ENCODE measurements at places on chromosomes 3 and 15. TPM values are rescaled to one million over a fixed set of nuclear protein-coding genes. Genes with fewer than 3 reads are reported as not detected.
A peak's percentile ranks its signal among the peaks of the same experiment; 100 is the strongest.

GRCh38 chr3:15755181-15755580, 42.6 kb downstream of the ANKRD28 start:
- no peaks in the 10 kb centered on the region for H3K27me3 ChIP-seq
- H3K4me1 ChIP-seq, result no peaks in the 10 kb centered on the region
- peaks cover 4% of the 10 kb centered on the region for H3K36me3 ChIP-seq
- no peak overlapping the region for H3K27ac ChIP-seq

CP gene
- polyA plus RNA-seq, result not detected

GRCh38 chr3:52535411-52536111, 844 bp upstream of the UQCC5 start:
- no peaks in the 10 kb centered on the region for H3K36me3 ChIP-seq
- H3K4me3 ChIP-seq, result no peak overlapping the region
- DNase-seq, result no peak
- peaks cover 26% of the 10 kb centered on the region for H3K4me1 ChIP-seq

CLDN16 gene
- polyA plus RNA-seq, result not detected

DNA sequence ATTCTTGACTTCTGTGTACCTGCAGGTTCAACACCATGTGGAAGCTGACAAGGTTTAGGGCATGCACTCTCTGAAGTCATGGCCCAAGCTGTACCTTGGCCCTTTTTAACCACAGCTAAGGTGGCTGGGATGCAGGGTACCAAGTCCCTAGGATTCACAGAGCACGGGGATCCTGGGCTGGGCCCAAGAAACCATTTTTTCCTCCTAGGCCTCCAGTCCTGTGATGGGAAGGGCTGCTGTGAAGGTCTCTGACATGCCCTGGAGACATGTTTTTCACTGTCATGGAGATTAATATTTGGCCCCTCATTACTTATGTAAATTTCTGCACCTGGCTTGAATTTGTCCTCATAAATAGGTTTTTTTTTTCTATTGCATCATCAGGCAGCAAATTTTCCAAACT, 937.5 kb upstream of the ROBO1 start:
- H3K36me3 ChIP-seq, result no peaks in the 10 kb centered on the region
- H3K27ac ChIP-seq, result no peak overlapping the region
- H3K4me1 ChIP-seq, result no peaks in the 10 kb centered on the region
- no peaks in the 10 kb centered on the region for H3K27me3 ChIP-seq
- no peak overlapping the region for H3K4me3 ChIP-seq
- no peak for DNase-seq

DNA sequence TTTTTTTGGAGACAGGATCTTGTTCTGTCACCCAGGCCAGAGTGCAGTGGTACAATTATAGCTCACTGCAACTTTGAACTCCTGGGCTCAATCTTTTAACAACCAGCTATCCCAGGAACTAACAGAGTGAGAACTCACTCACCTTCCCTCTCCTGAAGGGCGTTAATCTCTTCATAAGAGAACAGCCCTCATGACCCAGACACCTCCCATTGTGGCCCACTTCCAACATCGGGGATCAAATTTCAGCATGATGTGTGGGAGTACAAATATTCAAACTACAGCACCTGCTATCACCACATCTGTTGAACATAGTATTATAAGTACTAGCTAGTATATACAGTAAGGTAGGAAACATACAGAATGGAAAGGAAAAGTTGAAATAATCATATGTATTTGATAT, 132.5 kb downstream of the DOCK3 start:
- no peak for DNase-seq
- no peak overlapping the region for H3K4me3 ChIP-seq
- no peaks in the 10 kb centered on the region for H3K27me3 ChIP-seq

- peaks cover 4% of the 10 kb centered on the region for H3K4me1 ChIP-seq
- no peak overlapping the region for H3K27ac ChIP-seq
- DNase-seq, result peak; percentile 88
These were observed 8.9 kb upstream of the RTP3 start for GRCh38 chr3:46488735-46489361.

DNA sequence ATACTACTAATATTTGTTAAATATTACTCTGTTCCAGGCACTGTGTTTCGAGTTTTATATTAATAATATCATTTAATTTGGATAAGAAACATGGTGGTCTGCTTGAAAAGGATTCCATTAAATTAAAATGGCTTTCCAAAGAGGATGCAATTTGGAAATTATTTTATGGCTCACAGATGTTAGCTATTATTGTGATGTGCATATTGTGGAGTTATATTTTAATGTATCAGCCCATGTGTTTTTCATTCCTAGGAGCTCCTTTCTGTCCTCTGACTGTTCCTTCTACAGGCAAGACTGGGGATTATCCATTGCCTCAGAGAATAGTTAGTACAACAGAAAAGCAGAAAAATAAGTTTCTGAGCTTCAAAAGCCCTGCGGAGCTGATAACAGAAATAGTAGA, 376.7 kb upstream of the PDZRN3 start:
- no peak overlapping the region for H3K4me3 ChIP-seq
- no peak for DNase-seq
- no peaks in the 10 kb centered on the region for H3K27me3 ChIP-seq

DNA sequence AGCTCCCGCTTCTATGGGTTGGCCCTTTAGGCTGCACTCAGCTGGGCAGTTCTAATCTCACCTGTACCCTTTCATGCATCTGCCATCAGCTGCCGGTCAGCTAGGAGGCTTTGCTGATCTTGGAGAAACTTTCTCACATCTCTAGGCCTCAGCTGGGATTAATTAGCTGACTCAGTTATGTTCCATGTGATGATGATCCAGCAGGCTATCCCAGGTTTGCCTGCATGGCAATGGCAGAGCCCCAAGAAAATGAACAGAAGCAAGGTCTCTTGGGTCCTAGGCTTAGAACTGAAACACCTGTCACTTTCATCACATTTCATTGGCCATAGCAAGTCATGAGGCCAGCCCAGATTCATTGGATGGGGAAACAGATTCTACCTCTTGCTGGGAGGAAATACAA, 304.6 kb upstream of the TBC1D5 start:
- no peak overlapping the region for H3K27ac ChIP-seq
- H3K4me1 ChIP-seq, result no peaks in the 10 kb centered on the region
- H3K27me3 ChIP-seq, result no peaks in the 10 kb centered on the region
- no peak overlapping the region for H3K4me3 ChIP-seq
- no peaks in the 10 kb centered on the region for H3K36me3 ChIP-seq

TGM5 gene
- not detected for polyA plus RNA-seq

KIF23 gene
- polyA plus RNA-seq, result 12.3 TPM

- H3K27me3 ChIP-seq, result peaks cover 3% of the 10 kb centered on the region
- H3K27ac ChIP-seq, result no peak overlapping the region
- no peaks in the 10 kb centered on the region for H3K4me1 ChIP-seq
- H3K36me3 ChIP-seq, result no peaks in the 10 kb centered on the region
- H3K4me3 ChIP-seq, result no peak overlapping the region
These were observed 23.7 kb downstream of the RORA start for GRCh38 chr15:61205346-61205921.

DNA sequence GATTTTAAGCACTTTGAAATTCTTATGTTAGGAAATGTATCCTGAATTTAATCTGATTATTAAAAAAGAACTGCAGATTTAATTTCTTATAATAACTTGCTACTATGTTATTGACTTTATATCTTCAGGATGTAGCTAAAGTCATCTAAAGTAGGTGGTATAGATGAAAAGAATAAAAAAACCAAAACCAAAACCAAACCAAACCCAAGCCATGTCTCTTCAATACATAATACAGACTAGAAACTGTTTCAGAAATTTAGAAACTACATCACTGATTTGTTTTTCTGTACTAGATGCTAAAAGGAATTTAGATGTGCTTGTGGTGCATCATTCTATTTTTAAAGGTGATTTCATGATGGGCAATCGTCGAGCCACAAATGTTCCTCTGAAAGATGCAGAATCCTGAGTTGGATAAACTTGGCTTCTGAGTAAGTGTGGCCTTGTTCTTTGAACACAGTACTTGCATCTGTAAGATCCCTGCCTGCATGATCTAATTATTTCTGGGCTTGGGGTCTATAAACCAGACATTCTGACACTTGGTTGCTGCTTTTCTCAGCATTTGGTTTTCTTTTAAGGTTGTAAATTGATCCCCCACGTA, 287.1 kb upstream of the SUCLG2 start:
- DNase-seq, result no peak
- no peaks in the 10 kb centered on the region for H3K27me3 ChIP-seq

GRCh38 chr3:154898443-154898842, 181.7 kb upstream of the MME start:
- H3K36me3 ChIP-seq, result no peaks in the 10 kb centered on the region
- DNase-seq, result peak; percentile 30
- no peaks in the 10 kb centered on the region for H3K4me1 ChIP-seq
- no peaks in the 10 kb centered on the region for H3K27me3 ChIP-seq

GRCh38 chr3:123841476-123842238, 42.5 kb downstream of the MYLK start:
- no peaks in the 10 kb centered on the region for H3K4me1 ChIP-seq
- H3K27me3 ChIP-seq, result no peaks in the 10 kb centered on the region
- no peak for DNase-seq
- H3K36me3 ChIP-seq, result no peaks in the 10 kb centered on the region

GRCh38 chr3:138397983-138398382, 36.4 kb upstream of the ESYT3 start:
- no peaks in the 10 kb centered on the region for H3K27me3 ChIP-seq
- H3K4me3 ChIP-seq, result no peak overlapping the region
- peaks cover 22% of the 10 kb centered on the region for H3K4me1 ChIP-seq
- peak overlapping the region; percentile 78 for H3K27ac ChIP-seq

- no peaks in the 10 kb centered on the region for H3K36me3 ChIP-seq
- H3K27me3 ChIP-seq, result no peaks in the 10 kb centered on the region
- H3K27ac ChIP-seq, result no peak overlapping the region
- H3K4me3 ChIP-seq, result no peak overlapping the region
These were observed 54.9 kb upstream of the MYRIP start for GRCh38 chr3:39754549-39754948.

ANKRD34C gene
- not detected for polyA plus RNA-seq

DNA sequence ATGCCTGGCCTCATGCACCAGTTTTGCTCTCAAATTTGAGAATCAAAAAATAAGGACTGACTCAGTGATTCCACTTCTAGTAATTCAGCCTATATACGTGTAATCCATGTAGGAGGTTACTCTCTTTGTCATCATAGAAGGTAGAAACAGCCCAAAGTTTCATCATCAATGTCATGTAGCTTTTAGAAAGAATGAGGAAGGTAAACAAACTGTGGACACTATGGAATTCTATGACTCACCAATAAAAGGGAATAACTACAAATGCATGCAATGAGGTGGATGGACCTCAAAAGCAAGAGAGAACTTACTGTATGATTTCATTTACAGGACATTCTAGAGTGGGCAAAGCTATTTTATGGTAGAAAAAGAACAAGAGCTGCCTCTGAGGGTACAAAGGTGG, 93.2 kb upstream of the LRIG1 start:
- H3K36me3 ChIP-seq, result no peaks in the 10 kb centered on the region
- no peak overlapping the region for H3K27ac ChIP-seq
- H3K4me3 ChIP-seq, result no peak overlapping the region
- H3K4me1 ChIP-seq, result peaks cover 4% of the 10 kb centered on the region
- DNase-seq, result no peak

DNA sequence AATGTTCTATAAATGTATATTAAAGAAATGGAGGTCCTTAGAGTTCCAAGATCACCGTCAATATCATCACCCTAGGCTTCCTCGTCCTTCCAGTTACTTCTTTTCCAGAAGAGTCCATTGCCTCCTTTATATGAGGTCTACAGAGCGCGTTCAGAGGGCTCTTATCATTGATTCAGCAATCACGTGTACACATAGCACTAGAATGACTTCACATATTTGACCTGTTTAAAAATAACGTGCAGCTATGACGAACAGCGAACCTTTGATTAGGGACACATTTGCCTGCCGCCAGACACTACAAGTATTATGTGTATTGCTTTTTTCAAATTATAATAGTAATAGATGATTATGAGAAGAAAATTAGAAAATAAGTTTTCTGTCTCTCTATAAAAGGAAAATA, 26.0 kb downstream of the IGF1R start:
- H3K36me3 ChIP-seq, result no peaks in the 10 kb centered on the region
- H3K27ac ChIP-seq, result peak overlapping the region; percentile 65
- no peak overlapping the region for H3K4me3 ChIP-seq
- peaks cover 45% of the 10 kb centered on the region for H3K4me1 ChIP-seq

- H3K4me3 ChIP-seq, result no peak overlapping the region
- H3K27ac ChIP-seq, result no peak overlapping the region
- no peaks in the 10 kb centered on the region for H3K27me3 ChIP-seq
These were observed 163.5 kb downstream of the GOLGA6L4 start for GRCh38 chr15:84398763-84399701.

DNA sequence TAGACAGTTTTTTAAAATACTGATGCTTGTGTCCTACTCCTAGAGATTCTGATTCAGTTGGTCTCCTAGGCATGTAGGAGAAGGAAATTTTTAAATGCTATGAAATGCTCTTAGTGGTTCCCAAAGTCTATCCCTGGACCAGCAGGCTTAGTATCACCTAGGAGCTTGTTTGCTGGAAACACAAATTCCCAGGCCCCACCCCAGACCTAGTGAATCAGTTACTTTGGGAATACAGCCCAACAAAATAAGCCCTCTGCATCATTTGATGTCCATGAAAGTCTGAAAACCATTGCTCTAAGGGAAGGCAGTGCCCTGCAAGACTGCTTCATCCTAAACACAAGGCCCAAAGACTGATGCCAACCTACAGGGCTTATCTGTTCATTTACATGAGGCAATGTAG, 36.3 kb downstream of the CCNL1 start:
- H3K27ac ChIP-seq, result peak overlapping the region; percentile 70
- H3K4me1 ChIP-seq, result peaks cover 74% of the 10 kb centered on the region
- no peak for DNase-seq
- no peaks in the 10 kb centered on the region for H3K27me3 ChIP-seq

PRSS50 gene
- 2.0 TPM for polyA plus RNA-seq

DNA sequence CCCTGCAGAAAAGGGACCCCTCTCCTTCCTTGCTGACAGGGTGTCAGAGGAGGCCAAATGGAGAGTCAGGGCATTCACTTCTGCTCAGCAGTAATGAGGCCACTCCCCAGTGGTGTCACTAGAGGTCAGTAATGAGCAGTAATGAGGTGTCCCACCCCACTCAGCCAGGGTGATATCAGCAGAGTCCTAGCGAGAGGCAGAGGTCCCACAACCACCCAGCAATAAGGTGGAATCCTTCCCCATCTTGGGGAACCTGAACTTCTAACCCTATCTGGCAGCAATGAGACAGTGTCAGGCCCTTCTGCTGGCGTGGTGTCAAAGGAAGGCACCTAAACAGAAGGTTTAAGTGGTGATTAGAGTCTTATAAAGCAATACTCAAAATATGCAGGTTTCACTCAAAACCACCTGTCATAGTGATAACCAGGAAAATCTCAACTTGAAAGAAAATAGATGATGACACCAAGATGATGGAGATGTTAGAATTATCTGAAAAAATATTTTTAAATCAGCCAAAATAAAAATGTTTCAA, 12.9 kb downstream of the OCA2 start:
- H3K36me3 ChIP-seq, result no peaks in the 10 kb centered on the region
- no peak overlapping the region for H3K4me3 ChIP-seq
- H3K27me3 ChIP-seq, result no peaks in the 10 kb centered on the region
- H3K4me1 ChIP-seq, result no peaks in the 10 kb centered on the region

All from cardiac muscle cell (in vitro differentiated cells and primary cell).